CD4-positive, alpha-beta T cell treated with Interleukin-15 for 4 hours (primary cell): ENCODE measurements at places on chromosomes 2 and 18.
A peak's percentile ranks its signal among the peaks of the same experiment; 100 is the strongest.

DNA sequence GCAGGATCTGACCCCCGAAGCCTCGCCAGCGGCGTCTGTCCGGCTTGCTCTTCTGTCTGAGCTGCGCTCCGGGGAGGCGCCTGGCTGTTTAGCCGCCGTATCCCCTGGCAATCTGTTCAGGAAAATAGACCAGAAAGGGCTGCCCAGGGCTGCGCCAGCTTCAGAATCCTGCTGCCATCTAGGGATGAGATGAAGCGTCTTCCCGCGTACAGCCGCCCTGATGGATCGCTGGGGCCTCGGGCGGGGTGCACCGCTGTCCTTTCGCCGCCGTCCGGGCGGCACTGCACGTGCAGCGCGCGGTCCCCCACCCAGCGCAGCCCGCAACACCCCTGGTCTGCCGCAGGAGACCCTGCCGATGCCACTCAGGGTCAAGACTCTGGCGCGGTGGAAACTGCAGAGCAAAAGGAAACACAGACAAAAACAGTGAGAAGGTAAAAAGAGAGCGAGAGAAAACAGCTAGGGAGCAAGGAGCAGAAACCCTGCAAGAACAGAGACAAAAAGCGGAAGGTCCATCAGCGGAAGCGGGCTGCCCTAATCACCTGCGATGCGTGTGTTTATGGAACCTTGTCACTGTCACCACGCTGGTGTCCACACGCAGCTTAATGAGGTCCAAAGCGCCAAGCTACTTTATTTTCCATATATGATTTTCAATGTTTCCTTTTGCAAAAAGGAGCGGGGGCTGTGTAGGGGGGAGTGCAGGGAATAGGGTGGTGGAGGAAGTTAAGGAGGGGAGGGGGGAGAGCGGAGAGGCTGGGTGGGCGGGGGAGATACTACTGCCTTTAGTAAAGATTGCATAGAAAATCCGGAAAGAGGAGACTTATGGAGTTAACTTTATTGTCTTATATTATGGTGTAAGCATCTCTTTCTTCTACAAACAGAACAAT, 2113.3 kb upstream of the PIK3C3 start:
- DNase-seq = no peak

DNA sequence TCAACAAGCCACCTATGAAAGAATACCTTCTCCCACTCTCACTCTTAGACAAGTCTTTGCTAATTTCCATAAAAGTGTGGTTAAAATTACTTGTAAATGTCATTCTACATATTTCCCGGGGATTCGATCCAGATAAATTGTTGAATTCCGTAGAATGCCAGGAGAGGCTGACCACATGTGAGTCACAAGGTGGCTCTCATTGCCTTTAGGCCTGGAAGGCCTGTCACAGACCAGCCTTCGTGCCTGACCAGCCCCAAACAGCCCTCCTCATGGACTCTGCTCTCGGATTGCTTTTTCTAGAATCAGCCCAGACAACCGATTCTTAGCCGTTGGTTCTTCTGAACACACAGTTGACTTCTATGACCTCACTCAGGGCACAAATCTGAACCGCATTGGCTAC, 86.0 kb downstream of the RTN4 start:
- no peak for DNase-seq

- no peak for DNase-seq
Observed at GRCh38 chr2:86789687-86790133, 1.0 kb downstream of the CD8A start.

DNA sequence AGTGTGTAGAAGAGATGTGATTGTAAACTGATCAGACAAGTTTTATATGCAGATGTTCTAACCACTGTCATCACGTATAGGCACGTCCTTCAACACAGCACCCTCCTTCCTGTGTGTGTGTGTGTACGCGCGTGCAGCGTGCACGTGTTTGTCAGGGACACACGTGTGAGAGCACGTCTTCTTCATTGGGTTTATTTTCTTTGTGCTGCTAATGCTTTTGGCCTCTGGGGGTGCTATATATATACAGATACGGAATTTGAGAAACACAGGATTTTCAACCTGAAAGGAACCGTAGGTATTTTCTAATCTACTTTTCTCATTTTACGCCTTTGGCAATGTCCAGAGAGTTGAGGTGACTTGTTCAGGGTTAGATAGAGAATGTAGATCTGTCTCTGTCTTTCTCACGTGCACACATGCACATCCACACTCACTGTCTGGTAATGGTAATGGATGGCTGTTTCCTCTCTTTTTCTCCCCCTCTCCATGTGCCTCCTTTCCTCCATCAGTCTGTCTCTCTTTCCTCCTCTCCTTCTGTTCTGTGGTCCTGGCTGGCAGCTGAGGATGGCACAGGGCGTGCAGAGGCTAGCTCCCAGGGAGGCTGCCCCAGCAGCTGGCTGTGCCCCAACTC, 13.4 kb upstream of the CELF4 start:
- DNase-seq = no peak

DNA sequence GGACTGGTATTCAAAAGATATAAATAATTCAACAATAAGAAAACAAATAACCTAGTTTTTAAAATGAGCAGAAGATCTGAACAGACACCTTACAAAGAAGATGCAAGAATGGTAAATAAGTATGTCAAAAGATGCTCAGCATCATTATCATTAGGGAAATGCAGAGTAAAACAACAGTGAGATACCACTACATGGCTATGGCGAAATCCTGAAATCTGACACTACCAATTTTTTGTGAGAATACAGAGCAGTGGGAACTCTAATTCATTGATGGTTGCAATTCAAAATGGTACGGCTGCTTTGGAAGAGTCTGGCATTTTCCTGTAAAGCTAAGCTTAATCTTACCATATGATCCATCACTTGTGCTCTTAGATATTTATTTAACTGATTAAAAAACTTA, 151.8 kb downstream of the UBR3 start:
- no peak for DNase-seq

GRCh38 chr2:9422321-9423099, 818 bp downstream of the ITGB1BP1 start:
- peak; percentile 58 for DNase-seq

- DNase-seq = no peak
Observed at GRCh38 chr18:28729321-28729720, 552.4 kb upstream of the CDH2 start.

- DNase-seq = no peak
Observed at GRCh38 chr2:10234409-10235094, 68.2 kb upstream of the HPCAL1 start.

DNA sequence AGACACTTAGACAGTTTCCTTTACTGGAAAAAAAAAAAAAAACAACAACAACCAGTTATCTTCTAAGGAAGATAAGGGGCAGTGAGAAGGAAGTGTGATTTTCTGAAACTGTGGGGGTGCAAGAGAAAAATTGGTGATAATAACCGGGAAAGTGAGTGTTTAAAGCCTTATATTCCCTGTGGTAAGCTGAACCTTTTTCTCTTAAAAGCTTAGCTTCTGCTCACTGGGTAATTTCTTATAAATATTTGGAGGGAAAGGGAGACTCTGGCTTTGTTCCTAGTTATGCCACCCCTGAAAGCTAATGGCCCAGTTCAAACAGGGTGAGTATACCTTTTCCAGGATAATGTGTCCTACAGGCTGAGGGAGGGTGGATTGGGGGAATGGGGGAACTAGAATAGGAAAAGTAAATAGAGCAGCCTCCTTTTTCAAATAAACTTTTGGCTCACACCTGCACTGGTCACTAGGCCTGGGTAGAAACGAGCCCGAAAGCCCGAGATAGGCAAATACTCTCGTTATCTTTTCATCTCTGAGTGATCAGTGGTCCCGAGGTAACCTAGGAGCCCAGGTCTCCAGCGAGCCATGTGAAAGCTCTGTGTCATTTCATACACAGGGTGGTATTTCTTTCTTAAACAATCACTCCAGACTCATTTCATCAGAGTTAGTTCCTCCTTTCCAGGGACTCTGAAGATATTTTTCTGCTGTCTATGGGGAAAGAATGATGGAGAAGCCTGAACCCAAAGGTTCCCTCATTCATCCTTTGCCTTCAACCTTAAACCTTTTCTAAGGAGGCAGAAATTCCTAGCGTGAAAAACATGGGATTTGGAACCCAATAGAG, 15.5 kb upstream of the SRBD1 start:
- DNase-seq = no peak

DNA sequence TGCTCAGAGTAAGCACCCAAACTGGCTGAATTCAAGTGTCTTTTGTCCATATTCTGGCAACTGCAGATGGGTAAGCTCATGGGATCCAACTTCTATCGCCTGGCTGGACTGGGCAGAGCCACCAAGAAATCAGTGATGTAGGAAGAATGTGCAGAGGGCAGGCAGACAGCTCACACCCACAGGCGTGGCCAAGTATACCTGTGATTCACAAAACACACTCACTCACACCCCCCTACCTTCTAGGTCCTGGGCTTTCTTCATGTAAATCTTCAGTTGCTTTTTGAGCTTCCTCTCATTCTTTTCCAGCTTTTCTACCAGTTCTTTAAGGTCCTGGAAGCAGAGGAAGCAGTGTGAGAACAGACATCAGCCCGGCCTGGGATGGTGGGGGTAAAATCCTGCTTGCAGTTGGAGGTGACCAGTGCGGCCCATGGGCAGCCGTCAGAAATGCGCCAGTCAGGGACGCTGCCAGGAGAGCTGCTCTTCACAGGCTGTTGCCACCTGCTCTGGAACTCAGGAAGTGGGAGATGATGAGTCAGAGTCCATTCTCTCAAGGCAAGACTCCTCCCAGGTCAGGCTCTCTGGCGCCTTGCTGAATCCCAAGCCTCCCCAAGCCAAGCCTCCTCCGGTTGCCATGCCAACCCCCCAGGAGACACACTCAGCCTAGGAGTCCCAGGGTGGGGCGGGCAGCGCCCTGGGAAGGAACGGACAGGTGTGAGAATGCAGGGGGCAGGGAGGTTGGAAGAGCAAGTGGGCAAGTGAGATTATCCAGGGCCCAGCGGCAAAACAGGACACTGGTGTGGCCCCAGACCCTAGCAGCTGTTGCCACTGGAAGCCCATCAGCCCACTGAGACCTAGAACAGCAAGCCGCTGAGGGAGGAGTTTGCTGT, 36.2 kb upstream of the ACAA2 start:
- DNase-seq = no peak

DNA sequence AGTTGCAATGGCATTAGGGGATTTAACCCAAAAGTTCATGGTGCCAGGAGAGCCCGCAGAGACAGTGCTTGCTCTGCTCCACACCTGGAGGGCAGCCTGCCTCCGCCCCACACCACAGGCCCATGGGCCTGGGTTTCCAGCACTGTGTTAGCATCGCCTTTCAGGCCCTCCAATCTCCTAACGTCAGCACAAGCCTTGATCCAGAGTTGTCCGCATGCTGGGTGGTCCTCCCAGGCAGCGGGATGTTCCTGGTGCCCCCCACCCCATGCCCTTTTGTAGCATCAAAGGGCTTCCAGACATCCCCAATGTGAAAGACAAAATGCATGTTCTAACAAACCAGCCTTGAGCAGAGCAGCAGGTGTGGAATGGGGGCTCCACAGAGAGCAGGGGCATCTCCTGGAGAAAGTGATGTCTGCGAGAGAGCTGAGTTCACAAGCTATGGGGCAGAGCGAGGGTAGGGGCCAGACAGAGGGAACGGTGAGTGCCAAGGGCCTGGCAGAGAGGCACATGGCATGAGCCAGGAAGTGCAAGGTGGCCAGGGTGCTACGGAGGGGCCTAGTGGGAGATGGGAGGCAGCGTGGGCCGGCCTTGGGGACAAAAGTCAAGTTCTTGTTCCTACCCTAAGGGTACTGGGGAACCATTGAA, 119.2 kb downstream of the CYP26B1 start:
- no peak for DNase-seq

- DNase-seq = no peak
Observed at GRCh38 chr18:48476550-48476917, 62.3 kb upstream of the CTIF start.

DNA sequence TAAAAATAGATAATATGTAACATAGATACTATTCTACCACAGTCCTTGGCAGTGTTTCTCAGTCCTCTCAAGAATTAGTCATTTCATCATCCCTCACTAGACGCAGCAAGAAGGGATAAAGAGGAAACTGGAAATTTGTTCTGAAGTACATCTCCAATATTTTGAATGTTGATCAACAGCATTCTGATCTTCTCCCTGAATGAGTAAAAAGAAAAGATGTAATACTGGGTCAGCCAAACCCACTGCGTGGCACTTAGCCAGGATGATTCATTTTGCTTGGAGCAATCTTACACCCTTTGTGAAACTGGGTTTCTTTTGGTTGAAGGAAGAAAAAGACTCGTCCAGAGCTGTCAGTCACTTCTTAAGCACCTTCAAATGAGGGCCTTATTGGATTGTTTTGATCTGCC, 54.1 kb downstream of the TAF1B start:
- peak; percentile 2 for DNase-seq

DNA sequence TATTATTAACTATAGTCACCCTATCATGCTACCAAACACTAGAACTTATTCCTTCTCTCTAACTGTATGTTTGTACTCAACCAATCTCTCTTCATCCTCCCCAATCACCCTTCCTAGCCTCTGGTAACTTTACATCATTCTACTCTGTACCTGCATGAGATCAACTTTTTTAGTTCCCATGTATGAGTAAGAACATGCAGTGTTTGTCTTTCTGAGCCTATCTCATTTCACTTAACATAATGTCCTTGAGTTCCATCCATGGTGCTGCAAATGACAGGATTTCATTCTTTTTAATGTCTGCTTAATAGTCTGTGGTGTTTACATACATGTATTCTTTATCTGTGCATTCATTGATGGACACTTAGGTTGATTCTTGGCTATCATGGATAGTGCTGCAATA, 108.9 kb upstream of the RFX8 start:
- no peak for DNase-seq

- no peak for DNase-seq
Observed at GRCh38 chr2:169116327-169116726, 47.0 kb downstream of the DHRS9 start.

GRCh38 chr2:191038241-191038725, 24.3 kb upstream of the STAT1 start:
- DNase-seq = peak; percentile 86

- DNase-seq = no peak
Observed at GRCh38 chr2:51158251-51158650, 126.3 kb upstream of the NRXN1 start.

DNA sequence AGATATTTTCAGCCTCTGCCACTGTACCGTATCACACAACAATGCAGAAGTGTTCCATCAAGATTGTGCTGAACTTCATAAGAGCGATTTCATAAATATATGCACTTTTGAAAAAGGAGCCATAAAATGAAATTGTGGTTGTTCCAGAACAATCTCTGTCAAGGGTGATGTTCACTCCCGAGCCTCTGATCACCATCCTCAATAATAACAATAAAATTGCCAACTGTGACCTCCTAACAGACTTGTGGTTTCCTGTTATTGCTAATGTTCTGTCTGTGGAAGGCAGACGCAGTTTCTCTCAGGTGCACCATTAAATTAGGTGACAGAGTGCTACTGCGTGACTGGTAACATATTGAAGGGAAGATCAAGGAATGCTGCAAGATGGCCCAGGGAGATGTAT, 383.7 kb downstream of the SOCS6 start:
- DNase-seq = peak; percentile 72
